ENCODE measurements at places on chromosomes 3 and 15. TPM values are rescaled to one million over a fixed set of nuclear protein-coding genes. Genes with fewer than 3 reads are reported as not detected.

- H3K36me3 ChIP-seq: no peaks in the 10 kb centered on the region
- no peaks in the 10 kb centered on the region for H3K27me3 ChIP-seq
- H3K27ac ChIP-seq: no peak overlapping the region
- no peak for DNase-seq
Observed at GRCh38 chr15:35118960-35119359, 33.9 kb upstream of the NANOGP8 start.

Gene NPAP1
- total RNA-seq: 0.08 TPM

- no peak overlapping the region for H3K4me3 ChIP-seq
- DNase-seq: no peak
- H3K27ac ChIP-seq: no peak overlapping the region
Observed at GRCh38 chr3:157387708-157388435, 48.8 kb upstream of the PTX3 start.

DNA sequence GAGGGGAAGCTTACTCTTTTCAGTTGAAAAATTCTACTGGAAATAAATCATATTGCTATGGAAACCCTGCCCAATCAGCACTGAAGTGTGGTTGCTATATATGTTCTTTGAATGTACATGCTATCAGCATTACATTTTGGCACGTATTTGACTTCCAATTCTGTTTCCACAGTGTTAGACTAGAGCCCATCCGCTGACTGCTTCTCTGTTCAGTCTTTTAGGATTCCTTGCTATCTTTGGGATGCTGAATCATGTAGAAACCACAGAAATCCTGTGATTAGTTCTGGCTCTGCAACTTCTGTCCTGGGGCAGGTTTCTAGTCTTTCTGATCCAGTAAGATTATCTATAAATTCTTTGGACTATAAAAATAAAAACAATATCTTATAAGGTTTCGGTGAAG is 128.2 kb upstream of the SLC7A14 start:
- H3K4me1 ChIP-seq: no peaks in the 10 kb centered on the region
- DNase-seq: no peak
- no peak overlapping the region for H3K4me3 ChIP-seq
- no peak overlapping the region for H3K27ac ChIP-seq

- H3K27ac ChIP-seq: no peak within 1 kb of the TSS
- H3K4me3 ChIP-seq: no peak within 1 kb of the TSS
- DNase-seq: no peak
- no peaks in the 10 kb centered on the region for H3K27me3 ChIP-seq
- H3K4me1 ChIP-seq: no peaks in the 10 kb centered on the region
Observed at GRCh38 chr3:114178770-114179368, at the start of gene DRD3. Gene DRD3, minus strand, starts transcription at chr3:114179052. Its CDS starts 7,060 bp downstream, at chr3:114171992.

Gene MAP6D1
- total RNA-seq: 0.19 TPM

Gene CADPS
- 0.37 TPM for total RNA-seq

DNA sequence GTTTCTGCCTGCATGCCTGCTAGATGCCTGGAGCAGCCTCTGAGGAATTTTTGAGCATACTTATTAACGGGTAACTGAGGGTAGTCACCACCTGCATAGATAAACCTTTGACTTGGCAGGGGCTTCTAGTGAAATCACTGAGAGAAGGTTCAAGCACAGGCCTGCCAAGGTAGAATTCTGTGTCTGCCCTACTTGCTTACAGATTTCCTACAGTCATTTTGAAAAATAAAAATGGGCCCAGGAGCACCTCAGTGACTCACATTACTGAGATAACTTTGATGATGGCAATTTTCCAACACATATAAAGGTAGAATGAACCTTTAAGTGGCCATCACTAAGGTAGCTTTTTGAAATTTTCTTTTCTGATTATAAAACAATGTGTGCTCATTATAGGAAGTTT is 10.8 kb downstream of the CRTAP start:
- H3K4me1 ChIP-seq: no peaks in the 10 kb centered on the region
- H3K27ac ChIP-seq: no peak overlapping the region
- no peak for DNase-seq

DNA sequence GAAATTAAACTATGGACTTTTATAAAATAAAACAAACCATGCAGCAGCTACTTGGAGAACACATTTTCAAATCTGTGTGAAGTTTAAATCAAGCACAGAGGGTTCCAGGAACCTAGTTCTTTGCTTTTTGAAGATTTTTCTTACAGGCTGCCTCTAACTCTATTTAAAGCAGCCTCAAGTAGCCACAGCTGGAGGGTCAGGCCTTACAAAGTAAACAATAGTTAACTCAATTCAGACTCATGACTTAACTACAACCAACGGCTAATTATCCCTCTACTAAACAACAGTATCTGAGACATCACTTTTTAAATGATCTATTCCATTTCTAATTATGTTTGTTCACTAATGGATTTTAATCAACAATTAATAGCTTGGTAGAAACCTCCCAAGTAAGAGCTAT is 9.8 kb downstream of the LRIG1 start:
- no peaks in the 10 kb centered on the region for H3K36me3 ChIP-seq
- no peak for DNase-seq
- H3K27ac ChIP-seq: peak overlapping the region; percentile 37
- H3K27me3 ChIP-seq: no peaks in the 10 kb centered on the region
- H3K4me3 ChIP-seq: no peak overlapping the region
